MCF 10A (cell line): ENCODE measurements at places on chromosomes 2 and 18. TPM values are rescaled to one million over a fixed set of nuclear protein-coding genes. Genes with fewer than 3 reads are reported as not detected.

CYS1 gene
- not detected in 2 replicates for total RNA-seq

EXOC6B gene
- total RNA-seq, result 24.7 and 34.7 TPM in 2 replicates

LTBP1 gene
- 99.0 and 119 TPM in 2 replicates for total RNA-seq

ATL2 gene
- total RNA-seq, result 54.2 and 61.3 TPM in 2 replicates

PMAIP1 gene
- total RNA-seq, result 21.7 and 28.0 TPM in 2 replicates

FBXO48 gene
- 1.7 and 2.1 TPM in 2 replicates for total RNA-seq

SPAST gene
- total RNA-seq, result 20.4 and 23.8 TPM in 2 replicates

KLHL41 gene
- total RNA-seq, result 0.34 and 0.35 TPM in 2 replicates

STPG4 gene
- total RNA-seq, result 0.83 TPM in 1 of 2 replicates, not detected in the other

AMER3 gene
- total RNA-seq, result not detected in 2 replicates

GRCh38 chr2:161123531-161124030, 36.6 kb upstream of the TANK start:
- no peak for DNase-seq

- DNase-seq, result no peak
Observed at GRCh38 chr2:82803307-82803706, 1655.8 kb downstream of the SUCLG1 start.

DNA sequence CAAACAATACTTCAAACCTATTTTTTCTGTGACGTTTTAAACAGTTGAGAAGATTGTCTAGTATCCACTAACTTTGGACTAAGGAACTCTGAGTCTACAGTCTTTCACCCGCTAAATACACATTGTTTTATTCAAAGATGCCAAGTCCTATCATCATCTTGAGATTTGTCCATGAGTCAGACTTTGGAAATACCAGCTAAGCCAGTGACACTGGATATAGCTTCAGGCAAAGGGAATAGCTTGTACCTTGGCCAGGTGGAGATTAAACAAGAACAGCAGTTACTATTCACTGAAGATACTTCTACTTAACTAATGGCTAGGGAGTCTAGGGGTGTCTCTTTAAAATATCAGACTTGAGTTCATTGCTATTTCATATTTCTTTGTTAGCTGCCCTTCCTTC, 137.5 kb downstream of the COMMD1 start:
- DNase-seq, result peak; percentile 84

DNA sequence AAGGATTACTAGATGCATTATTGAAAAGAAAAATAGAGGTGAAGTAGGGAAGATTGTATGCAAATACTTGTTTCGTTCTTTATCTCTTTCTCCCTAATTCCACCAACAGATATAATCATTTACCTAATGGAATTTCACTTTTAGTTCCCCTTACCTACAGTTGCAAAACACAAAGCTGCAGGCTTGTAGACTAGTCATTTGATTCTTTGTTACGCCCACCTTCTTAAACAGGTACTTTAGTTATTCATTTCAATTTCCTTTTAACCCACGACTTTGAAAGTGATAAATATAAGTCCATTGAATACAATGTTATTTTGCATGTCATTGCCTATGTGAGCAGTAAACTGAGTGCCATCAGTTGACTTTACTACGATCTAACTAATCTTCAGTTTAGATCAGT, 3.9 kb upstream of the HRH4 start:
- no peak for DNase-seq

DNA sequence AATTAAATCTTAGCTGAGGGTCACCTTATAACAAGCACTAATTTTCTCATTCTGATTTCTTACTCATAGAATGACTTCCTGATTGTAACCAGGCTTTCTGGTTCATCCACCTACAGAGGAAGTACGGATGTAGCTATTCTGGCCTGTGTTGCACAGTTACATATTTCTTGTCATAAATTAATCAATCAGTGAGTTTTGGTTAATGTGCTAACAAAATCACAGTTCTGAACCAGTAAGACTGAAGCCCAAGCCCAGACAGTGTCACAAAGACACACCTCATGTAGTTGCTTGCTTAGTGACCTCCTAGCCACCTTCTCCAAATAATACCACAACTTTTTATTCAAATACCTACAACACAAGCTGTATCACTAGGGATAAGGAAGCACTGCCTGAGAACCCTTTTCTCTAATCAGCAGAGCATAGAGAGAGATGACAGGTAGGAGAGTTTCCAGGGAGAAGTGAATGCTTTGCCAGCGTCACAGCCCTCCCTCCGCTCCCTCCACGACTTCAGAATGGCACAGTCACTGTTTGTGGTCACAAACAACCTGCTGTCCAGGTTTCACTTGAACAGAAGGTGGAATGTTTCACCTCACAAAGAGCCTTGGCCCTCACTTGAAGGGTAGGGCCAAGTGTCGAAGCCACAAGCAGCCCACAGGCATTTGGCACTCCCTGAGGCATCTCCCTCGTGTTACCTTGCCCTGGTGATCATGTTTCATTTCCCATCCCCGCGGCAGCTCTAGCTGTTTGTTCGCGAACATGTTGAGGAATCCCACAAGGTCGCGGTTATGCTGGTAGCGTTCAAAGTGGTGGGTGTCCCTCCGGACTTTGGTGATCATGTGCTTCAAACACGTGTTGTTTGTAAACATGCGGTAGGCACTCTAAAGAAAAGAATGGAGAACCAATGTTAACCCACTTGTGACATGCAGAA, 120.8 kb upstream of the STK17B start:
- peak; percentile 87 for DNase-seq

GRCh38 chr2:17718689-17719088, 34.9 kb downstream of the SMC6 start:
- DNase-seq, result no peak

GRCh38 chr2:117411983-117412382, 402.5 kb upstream of the DDX18 start:
- peak; percentile 11 for DNase-seq

DNA sequence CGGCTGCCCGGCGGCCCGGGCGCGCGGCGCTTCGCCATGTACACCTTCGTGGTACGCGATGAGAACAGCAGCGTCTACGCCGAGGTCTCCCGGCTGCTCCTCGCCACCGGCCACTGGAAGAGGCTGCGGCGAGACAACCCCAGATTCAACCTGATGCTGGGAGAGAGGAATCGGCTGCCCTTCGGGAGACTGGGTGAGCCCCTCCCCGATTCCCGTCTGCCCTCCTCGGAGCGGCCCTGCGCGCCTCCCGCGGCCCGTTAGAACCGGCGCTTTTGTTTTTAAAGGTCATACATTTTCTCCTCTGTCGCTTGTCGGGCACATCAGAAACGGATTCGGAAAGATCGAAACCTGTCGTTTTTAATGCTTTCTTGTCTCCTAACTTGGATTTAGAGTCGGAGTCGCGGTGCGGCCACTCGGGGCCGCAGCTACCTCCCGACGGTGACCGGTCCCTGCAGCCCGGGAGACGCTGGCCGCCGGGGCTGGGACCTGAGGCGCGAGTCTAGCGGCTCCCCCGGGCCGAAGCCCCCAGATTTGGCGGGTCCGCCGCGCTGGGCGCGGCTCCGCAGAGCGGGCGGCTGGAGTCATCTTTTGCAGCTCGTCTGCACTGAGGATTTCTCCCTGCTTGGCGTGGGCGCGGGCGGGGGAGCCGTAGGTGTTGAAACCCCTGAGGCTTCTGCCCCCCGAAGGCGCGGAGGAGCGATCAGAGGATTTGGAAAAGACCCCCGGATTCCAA, 519 bp downstream of the TTL start:
- peak; percentile 47 for DNase-seq

GRCh38 chr2:236960531-236960930, 125.2 kb upstream of the COPS8 start:
- no peak for DNase-seq

- no peak for DNase-seq
Observed at GRCh38 chr18:74633652-74634352, 36.1 kb downstream of the ZNF407 start.

- DNase-seq, result no peak
Observed at GRCh38 chr2:128320192-128320905, 1.7 kb upstream of the HS6ST1 start.

DNA sequence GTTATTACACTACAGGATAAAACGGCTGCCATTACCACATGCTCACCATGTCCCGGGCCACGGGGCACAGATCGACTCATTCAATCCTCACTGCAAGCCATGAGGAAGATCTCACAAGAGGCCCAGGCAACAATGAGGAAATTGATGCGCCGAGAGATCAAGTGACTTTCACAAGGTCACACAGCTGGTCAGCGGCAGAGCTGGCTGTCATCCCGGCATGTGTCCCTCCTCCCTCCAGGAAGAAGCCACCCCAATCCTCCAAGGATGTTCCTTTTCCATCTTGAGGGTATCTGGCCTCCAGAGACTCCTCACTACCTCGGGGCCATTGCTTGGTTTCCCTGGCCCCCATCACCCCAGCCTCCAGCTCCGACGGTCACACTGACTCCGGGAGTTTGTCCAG, 65.3 kb upstream of the GLI2 start:
- DNase-seq, result no peak

DNA sequence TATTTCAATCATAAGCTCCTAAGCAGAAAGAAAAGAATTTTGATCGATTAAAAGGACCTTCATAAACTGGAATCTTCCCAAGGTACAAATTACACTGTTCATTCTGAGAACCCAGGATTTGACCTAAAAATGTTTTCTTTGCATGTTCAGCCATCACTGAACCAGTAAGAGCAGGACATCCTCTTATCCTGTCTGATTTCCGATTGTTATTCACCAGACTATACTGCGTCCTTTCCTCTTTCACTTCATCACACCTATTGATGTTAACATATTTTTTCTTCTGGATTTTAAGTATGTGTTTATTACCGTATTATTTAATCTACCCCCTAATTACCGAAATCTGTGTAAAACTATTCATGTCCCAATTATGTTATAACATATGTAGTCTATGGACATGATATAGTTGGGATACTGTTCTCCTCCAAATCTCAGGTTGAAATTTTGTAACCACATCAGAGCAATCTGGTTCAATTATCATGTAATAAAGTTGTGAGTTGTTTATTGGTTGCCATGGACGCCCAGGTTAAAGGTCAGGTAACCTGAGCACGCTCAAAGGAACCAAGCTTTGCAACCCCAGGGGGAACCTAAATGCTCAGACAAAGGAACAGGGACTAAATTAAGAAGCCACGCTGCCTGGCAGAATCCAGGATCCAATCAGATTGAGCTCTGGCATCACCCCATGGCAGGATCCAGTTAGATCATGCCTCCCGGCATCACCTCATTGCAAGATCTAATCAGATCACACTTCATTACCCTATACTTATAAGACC, 11.6 kb upstream of the TBC1D8 start:
- no peak for DNase-seq

- DNase-seq, result no peak
Observed at GRCh38 chr2:187188783-187189631, 259.0 kb downstream of the CALCRL start.

DNA sequence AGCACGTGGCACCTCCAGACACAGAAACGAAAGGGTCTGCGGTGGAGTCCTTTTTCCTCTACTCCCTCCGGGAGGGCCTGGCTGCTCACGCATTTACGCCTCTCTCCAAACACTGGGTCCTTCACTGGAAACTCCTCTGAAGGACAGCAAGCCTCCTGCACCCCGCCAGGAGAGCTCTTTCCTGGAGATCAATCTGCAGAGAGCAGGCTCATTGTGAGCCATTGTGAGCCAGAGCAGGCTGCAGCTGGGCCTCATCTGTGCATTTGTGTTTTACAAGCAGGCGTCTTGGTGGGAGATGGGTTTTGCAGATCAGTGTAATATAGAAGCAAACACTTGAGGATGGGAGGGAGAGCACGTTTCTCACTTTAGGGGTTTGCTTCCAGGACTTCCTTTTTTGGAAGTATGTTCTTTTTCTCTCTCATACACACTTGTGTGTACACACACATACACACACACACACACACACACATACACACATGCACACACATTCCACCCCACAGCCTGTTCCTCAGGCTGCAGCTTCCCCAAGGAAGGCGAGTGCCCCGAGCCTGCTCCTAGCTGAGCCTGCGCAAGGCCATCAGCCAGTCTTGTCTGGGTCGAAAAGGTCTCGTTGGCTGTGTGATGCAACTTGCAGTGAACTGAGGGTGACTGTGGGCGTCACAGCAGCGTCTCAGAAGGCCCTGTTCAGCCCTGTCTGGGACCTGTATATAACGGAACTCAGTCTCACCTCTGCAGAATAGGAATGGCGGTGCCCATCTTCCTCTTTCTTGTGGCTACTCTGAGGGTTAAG, 163.5 kb downstream of the GLI2 start:
- no peak for DNase-seq

- no peak for DNase-seq
Observed at GRCh38 chr18:71242981-71243380, 954.1 kb downstream of the SOCS6 start.

DNA sequence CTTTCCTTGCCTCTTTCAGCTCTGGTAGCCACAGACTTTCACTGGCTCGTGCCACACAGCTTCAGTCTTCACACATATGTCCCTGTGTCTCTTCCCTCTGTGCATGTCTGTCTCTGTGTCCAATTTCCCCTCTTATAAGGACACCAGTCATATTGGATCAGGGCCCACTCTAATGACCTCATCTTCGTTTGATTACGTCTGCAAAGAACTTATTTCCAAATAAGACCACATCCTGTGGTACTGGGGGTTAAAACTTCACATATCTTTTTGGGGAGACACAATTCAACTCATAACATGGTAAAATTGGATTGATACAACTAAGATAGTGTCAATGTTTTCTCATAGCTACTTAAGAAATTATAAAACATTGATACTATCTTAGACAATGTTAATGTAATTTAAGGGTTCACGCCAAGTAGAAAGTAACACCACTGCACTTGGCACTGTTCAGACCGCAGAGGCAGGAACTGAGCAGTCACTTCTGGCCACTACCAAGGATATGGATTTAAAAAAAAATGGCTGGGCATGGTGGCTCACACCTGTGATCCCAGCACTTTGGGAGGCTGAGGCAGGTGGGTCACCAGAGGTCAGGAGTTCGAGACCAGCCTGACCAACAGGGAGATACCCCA, 119.6 kb upstream of the EPAS1 start:
- DNase-seq, result no peak

DNA sequence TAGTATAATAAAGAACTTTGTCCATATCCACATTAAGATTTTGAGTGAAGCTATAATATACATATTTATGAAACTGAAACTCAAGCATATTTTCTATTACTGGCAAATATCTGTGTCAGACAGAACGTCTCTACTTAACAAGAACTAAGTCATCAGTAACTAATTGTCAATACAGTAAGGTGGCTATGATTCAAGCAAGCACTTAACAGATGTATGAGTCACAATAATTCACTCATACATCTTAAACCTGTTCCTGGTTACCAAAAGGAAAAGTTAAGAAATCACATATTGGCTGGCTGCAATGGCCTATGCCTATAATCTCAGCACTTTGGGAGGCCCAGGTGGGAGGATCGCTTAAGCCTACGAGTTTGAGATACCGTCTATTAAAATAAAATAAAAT, 96.0 kb downstream of the SOS1 start:
- peak; percentile 26 for DNase-seq

- DNase-seq, result no peak
Observed at GRCh38 chr2:18232731-18233438, 327.6 kb downstream of the RDH14 start.

- no peak for DNase-seq
Observed at GRCh38 chr2:850429-850828, 100.2 kb upstream of the SNTG2 start.

DNA sequence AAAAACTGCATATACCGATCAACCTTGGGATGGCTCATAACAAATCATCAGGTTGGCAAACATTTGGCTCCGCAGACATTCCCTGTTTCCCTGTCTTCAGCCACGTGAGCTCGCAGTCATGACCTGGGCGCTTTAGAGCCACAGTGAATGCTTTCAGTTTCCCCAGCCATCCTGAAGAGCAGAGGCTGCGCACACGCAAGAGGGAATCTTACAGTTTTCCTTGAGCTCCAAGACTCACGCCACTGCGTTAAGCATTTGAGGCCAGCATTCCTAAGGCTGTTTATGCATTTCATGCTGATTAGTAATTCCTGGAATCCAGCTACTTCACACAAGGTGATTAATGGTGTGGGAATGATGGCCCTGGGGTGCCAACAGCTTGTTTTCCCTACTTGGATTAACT, 95.1 kb downstream of the MTCL1 start:
- DNase-seq, result peak; percentile 92
